ENCODE measurements at places on chromosomes 5 and 9.

- H3K27ac ChIP-seq: no peak overlapping the region
- no peak for DNase-seq
- H3K4me1 ChIP-seq: no peaks in the 10 kb centered on the region
Observed at GRCh38 chr5:127440831-127441230, 76.6 kb upstream of the PRRC1 start.

- H3K4me1 ChIP-seq: peaks cover 8% of the 10 kb centered on the region
- H3K27ac ChIP-seq: peak overlapping the region; percentile 43
- H3K27me3 ChIP-seq: no peaks in the 10 kb centered on the region
Observed at GRCh38 chr9:83935276-83935935, 14.2 kb upstream of the KIF27 start.

DNA sequence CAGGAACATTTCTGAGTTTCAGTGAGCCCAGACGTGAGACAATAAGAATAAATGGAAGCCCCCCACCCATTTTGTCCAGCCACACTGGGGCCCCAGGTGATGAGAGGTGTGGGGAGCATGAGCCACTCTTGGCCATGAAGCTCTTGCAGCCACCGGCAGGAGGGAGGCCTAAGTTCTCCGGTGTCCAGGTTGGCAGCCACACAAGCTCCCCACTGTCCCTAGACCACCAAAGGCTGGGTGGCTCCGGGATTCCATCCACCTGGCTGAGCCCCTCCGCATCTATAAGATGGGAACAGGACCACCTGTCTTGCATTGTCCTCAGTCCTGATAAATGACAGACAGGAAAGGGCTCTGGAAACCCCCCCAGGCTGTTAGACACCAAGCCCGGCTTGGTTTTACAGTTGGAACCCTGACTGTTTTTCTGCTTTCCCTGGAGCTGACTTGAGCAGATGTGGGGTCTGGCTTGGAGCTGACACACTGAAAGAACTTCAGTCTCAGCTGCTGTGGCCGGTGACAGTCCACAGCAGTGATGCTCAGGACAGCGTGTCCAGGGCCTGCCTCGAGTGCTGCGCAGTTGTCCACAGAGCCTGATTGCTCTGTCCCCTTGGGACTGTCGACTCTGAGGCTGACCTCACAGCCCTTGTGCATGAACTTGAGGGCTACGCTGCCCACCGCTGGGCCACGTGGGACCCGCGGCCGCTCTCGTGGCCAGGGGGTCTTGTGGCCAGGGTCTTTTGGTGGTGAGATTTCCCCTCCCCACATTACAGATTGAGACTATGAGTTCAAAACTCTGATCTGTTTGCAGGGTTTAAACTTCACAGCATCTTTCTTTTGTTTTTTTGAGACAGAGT lies 74.8 kb downstream of the PSMB7 start:
- no peaks in the 10 kb centered on the region for H3K27me3 ChIP-seq
- no peak overlapping the region for H3K27ac ChIP-seq
- peaks cover 14% of the 10 kb centered on the region for H3K4me1 ChIP-seq
- no peak for DNase-seq

DNA sequence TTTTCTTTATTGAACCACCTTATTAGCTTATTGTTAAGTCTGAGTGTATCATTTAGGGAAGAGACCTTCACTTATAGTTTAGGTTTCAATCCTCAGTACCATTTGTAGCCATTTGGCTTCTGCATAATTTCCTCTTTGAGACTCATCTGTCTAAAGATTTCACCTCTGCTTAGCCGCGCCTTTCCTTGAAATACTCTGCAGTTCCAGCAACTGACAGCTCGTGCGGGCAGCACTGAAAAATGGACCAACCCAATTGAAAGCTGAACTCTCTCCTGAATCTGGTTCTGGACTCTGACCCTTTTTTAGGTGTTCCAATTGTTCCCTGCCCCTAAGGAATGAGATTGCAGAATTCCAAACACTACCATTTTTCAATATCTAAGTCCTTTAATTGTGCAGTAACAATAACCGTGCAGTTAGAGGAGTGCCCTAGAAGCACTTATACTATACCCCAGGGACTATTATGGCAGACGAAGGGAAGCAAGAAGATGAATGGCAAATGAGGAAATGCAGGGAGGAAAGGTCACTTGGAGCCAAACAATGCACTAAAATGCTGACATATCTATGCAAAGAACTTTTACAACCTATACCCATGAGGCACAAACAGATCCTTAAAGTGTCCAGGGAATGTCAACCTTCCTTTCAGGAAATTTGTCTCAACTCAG lies 50.1 kb upstream of the PDE4D start:
- no peaks in the 10 kb centered on the region for H3K27me3 ChIP-seq
- no peak overlapping the region for H3K27ac ChIP-seq
- DNase-seq: no peak
- no peaks in the 10 kb centered on the region for H3K4me1 ChIP-seq

DNA sequence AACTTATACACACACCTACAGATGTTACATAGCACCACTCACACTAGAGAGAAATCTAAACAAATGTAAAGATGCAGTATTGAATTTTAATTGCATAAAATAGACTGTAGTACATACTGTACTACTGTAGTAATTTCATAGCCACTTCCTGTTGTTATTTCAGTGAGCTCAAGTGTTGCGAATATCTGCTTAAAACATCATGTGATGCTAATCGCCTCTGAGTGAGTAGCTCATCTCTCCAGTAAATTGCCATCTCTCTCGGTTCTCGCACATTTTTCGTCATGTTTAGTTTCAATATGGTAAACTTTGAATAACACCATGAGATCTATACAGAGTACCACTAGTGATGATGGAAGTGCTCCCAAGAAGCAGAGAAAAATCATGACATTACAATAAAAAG lies 22.0 kb upstream of the ARHGEF28 start:
- H3K4me3 ChIP-seq: no peak overlapping the region
- H3K27ac ChIP-seq: no peak overlapping the region
- H3K36me3 ChIP-seq: no peaks in the 10 kb centered on the region
- no peak for DNase-seq
- H3K27me3 ChIP-seq: no peaks in the 10 kb centered on the region

GRCh38 chr5:116550082-116550481 lies 24.5 kb downstream of the SEMA6A start:
- H3K27ac ChIP-seq: no peak overlapping the region
- H3K4me1 ChIP-seq: peaks cover 4% of the 10 kb centered on the region
- H3K27me3 ChIP-seq: no peaks in the 10 kb centered on the region
- H3K4me3 ChIP-seq: no peak overlapping the region
- DNase-seq: no peak
